CD14-positive monocyte (primary cell): ENCODE measurements at places on chromosomes 3 and 15.

GRCh38 chr3:31403197-31403596, 129.5 kb upstream of the STT3B start:
- peaks cover 3% of the 10 kb centered on the region for H3K4me1 ChIP-seq
- H3K27ac ChIP-seq = no peak overlapping the region
- no peaks in the 10 kb centered on the region for H3K27me3 ChIP-seq
- H3K36me3 ChIP-seq = no peaks in the 10 kb centered on the region
- no peak for DNase-seq
- H3K4me3 ChIP-seq = no peak overlapping the region

GRCh38 chr3:52719618-52720017, 13.7 kb downstream of the SPCS1 start:
- DNase-seq = no peak
- peaks cover 47% of the 10 kb centered on the region for H3K4me1 ChIP-seq
- no peaks in the 10 kb centered on the region for H3K36me3 ChIP-seq
- no peak overlapping the region for H3K4me3 ChIP-seq

DNA sequence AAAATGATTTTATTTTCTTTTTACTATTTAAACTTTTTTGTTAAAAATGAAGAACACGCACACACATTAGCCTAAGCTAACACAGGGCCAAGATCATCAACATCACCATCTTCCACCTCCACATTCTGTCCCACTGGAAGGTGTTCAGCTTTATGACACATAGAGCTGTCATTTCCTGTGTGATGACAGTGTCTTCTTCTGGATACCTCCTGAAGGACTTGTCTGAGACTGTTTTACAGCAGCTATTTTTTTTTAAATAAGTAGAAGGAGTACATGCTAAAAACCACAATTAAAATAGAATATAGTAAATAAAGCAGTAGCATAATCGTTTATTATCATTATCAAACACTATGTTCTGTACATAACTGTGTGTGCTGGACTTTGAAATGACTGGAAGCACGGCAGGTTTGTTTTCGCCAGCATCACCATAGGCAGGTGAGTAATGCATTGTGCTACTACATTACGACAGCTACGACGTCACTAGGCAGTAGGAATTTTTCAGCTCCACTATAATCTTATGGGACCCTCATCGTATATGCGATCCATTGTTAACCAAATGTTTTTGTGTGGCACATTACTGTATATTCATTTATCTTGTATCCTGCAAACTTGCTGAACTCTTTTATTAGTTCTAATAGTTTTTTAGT, 72.8 kb downstream of the KLF15 start:
- no peaks in the 10 kb centered on the region for H3K36me3 ChIP-seq
- peaks cover 5% of the 10 kb centered on the region for H3K4me1 ChIP-seq
- H3K4me3 ChIP-seq = no peak overlapping the region
- no peak overlapping the region for H3K27ac ChIP-seq
- DNase-seq = peak; percentile 17

DNA sequence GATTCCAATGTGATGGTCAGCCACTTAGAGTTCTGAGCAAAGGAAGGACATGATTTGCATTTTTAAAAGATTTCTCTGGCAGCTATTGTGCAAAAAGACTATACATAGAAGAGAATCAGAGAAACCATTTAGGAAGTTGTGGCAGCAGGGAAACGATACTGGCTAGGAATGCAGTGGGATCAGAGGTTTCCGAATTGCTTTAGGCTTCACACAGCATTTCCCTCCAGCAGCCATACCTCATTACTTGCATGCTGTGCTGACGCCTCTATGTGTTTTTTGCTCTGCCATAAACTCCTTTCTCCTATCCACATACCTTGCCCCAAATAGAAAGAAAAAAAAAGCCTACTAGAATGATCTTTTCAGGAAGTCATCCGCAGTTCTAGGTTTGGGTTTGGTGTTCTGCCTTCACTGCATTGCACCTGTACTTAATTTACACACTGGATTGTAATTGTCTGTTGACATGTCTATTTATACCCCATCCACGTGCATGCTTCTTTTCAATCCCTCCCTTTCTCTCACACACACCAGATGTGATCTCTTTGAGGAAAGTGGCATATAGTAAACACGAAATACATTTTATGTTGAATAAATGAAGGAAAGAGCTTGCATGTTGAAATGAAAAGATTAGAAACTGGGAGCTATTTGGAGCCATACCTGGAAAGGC, 860.3 kb upstream of the SEMA6D start:
- H3K4me1 ChIP-seq = no peaks in the 10 kb centered on the region
- H3K4me3 ChIP-seq = no peak overlapping the region
- H3K36me3 ChIP-seq = no peaks in the 10 kb centered on the region
- no peak overlapping the region for H3K27ac ChIP-seq
- no peaks in the 10 kb centered on the region for H3K27me3 ChIP-seq

DNA sequence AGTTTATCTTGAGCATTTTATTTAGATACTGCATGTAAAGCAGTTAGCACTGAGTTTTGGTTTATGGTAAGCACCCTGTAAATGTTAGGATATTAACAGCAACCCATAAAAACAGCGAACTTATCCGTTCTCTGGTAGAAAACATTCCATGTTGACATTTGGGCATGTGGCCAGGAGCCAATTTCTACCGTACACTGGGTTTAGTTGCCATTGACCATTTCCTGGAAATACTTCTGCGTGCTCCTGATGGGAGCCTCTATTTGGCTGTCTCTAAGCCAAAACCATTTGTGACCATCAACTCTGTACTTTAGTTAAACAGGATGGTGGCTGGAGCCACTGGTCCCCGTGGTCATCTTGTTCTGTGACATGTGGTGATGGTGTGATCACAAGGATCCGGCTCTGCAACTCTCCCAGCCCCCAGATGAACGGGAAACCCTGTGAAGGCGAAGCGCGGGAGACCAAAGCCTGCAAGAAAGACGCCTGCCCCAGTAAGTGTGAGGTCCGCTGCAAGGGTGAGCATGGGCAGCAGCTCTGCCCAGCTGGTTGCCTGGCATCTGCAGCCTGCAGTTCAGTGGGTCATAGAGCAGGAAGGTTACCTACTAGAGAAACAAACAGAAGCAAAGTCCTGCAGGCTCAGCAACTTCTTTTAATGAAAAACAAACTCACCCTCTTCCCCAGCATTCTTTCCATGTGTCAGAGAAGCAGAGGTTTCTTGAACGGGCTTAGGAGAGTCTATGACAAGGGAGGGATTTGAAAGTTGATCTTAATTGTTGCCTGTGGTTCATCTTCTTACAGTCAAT, 7.1 kb downstream of the THBS1 start:
- H3K36me3 ChIP-seq = peaks cover 35% of the 10 kb centered on the region
- H3K4me1 ChIP-seq = no peaks in the 10 kb centered on the region
- H3K27me3 ChIP-seq = peaks cover 2% of the 10 kb centered on the region
- DNase-seq = no peak
- no peak overlapping the region for H3K27ac ChIP-seq

- H3K36me3 ChIP-seq = no peaks in the 10 kb centered on the region
- H3K27ac ChIP-seq = no peak overlapping the region
- no peaks in the 10 kb centered on the region for H3K4me1 ChIP-seq
- no peak for DNase-seq
- H3K4me3 ChIP-seq = no peak overlapping the region
These were observed 713.3 kb upstream of the GBE1 start for GRCh38 chr3:82474711-82475110.

- peaks cover 12% of the 10 kb centered on the region for H3K4me1 ChIP-seq
- no peaks in the 10 kb centered on the region for H3K36me3 ChIP-seq
- H3K4me3 ChIP-seq = no peak overlapping the region
- no peak overlapping the region for H3K27ac ChIP-seq
- no peak for DNase-seq
- H3K27me3 ChIP-seq = no peaks in the 10 kb centered on the region
These were observed 33.6 kb downstream of the EAF1 start for GRCh38 chr3:15460891-15461531.

- H3K4me3 ChIP-seq = no peak overlapping the region
- no peak for DNase-seq
- no peaks in the 10 kb centered on the region for H3K27me3 ChIP-seq
- H3K36me3 ChIP-seq = no peaks in the 10 kb centered on the region
These were observed 269.2 kb upstream of the GOLIM4 start for GRCh38 chr3:168364967-168365366.

DNA sequence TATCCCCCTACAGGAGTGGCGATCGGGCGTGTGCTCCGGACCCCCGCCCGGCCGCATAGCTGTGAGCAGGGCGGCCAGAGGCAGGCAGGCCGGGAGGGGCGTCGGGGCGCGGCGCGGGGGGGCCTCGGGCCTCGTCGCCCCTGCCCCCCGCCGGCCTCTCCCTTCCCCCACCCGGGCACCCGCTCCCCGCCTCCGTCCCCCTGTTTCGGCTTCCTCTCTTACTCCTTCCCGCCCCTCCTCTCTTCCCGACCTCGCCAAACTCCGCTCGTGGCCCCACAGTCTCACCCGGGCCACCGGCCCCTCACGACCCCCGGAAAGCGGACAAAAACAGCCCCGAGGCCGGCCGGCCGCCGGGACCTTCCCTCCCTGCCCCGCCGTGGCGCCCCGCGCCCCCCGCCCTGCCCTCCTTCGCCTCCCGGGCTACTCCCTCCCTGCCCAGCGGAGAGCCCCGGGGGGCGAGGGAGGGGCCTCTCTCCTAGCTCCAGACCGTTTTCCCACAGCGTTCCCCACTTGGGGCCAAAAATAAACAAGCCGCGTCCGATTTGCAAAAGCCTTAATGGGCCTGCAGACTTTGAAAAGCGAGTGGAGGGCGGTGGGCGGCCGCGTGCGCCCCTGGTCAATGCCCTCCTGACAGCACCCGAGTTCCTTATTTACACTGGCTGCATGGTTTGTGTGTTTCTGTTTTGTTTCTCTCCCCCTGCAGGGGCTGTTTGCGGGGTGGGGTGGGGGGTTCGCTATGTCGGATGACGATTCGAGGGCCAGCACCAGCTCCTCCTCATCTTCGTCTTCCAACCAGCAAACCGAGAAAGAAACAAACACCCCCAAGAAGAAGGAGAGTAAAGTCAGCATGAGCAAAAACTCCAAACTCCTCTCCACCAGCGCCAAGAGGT, 1.0 kb downstream of the UBE2E1 start:
- peaks cover 31% of the 10 kb centered on the region for H3K4me1 ChIP-seq
- H3K36me3 ChIP-seq = no peaks in the 10 kb centered on the region
- H3K4me3 ChIP-seq = peak overlapping the region; percentile 60
- DNase-seq = peak; percentile 38
- no peaks in the 10 kb centered on the region for H3K27me3 ChIP-seq
- H3K27ac ChIP-seq = peak overlapping the region; percentile 81

DNA sequence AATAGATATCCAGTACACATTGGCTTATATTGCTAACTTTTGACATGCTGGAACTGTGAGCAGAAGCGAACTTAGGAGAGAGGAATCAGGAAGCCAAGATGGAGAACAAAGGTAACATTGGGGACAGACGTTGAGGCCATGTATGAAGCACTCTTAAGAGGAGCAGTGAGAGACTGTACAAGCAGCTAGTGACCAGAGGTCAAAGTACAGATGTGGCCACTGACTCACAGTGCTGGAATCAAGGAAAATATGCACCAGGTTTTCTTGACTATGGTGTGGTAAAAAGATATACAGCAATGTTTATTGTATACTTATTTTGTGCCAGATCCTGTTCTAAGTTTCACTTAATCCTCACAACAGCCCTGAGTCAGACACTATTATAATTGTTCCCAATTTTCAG, 2.0 kb upstream of the IL20RB start:
- H3K27me3 ChIP-seq = no peaks in the 10 kb centered on the region
- no peaks in the 10 kb centered on the region for H3K36me3 ChIP-seq
- no peak for DNase-seq
- H3K4me1 ChIP-seq = peaks cover 7% of the 10 kb centered on the region

- no peaks in the 10 kb centered on the region for H3K36me3 ChIP-seq
- H3K27ac ChIP-seq = no peak overlapping the region
- DNase-seq = peak; percentile 59
- no peaks in the 10 kb centered on the region for H3K27me3 ChIP-seq
- peaks cover 32% of the 10 kb centered on the region for H3K4me1 ChIP-seq
These were observed 27.8 kb downstream of the LIPC start for GRCh38 chr15:58459560-58459959.

DNA sequence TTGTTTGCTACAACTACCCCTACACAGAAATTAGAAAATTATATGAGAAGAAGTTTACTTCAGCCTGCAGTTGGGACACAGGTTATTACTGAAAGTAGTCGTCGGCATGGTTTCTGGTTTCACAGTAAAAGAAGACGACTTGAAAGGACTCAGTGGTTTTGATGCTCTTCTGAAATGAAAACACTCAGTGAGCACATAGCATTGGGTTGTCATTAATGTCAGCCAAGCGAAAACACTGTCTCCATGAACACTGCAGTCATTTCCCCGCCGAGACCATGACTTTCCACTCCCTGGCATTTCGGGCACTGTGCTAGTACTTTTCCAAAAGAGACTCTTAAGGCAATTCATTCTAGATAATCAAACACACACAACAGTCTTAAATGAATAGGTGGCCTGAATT, 69.2 kb upstream of the ICE2 start:
- no peak overlapping the region for H3K27ac ChIP-seq
- H3K36me3 ChIP-seq = no peaks in the 10 kb centered on the region
- DNase-seq = no peak
- no peak overlapping the region for H3K4me3 ChIP-seq
- no peaks in the 10 kb centered on the region for H3K27me3 ChIP-seq
- H3K4me1 ChIP-seq = no peaks in the 10 kb centered on the region

GRCh38 chr15:48555241-48555881, 90.1 kb downstream of the FBN1 start:
- H3K4me1 ChIP-seq = no peaks in the 10 kb centered on the region
- no peak overlapping the region for H3K4me3 ChIP-seq
- DNase-seq = no peak
- H3K36me3 ChIP-seq = no peaks in the 10 kb centered on the region
- no peaks in the 10 kb centered on the region for H3K27me3 ChIP-seq
- H3K27ac ChIP-seq = no peak overlapping the region

DNA sequence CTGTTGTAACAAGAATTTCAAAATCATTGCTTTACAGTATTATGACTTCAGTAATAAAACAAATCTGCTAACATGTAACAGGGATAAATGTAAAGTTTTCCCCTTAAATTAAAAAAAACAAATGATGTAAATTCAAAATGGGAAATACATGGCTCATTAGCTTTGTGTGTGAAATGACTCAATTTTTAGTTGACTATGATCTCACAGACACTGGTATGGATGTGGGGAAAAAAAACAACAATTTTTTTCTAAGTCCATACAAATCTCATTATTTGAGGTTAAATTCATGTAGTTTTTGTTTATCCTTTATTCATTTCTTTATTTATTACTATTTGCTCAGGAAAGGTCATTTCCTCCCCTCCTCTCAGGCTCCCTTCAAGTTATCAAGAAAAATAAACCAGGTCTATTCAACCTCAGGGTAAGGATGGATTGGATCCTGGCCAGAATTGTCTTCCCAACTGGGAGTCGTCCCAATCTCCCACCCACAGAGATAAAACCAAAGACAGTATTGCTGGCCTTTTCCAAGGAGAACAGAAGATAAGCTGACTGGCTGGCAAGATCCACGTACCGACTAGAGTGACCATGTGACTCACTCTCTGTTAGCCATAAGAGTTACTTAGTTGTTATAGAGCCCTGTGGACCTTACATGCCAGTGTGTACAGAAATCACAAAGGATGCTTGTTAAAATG, 373.3 kb downstream of the GAP43 start:
- DNase-seq = no peak
- H3K4me1 ChIP-seq = no peaks in the 10 kb centered on the region
- H3K36me3 ChIP-seq = no peaks in the 10 kb centered on the region
- H3K4me3 ChIP-seq = no peak overlapping the region
- no peak overlapping the region for H3K27ac ChIP-seq
